ENCODE measurements at places on chromosomes 1 and 21.

DNA sequence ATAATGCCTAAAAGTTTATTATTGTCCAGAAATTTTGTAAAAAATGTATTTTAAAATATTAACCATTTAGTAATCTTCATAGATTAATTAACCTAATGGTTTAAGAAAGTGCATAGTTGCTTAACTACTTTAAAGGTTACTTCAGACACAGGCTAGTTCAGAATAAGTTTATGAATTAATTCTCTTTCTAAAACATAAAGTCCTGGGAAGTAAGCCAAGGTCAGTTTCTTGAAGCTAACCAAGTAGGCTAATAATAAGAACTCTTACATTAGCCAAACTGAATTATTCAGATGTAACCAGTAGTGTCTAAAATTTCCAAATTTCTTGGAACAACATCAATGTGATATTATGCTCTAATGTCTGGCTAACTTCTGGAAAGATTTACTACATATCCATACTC, 790.4 kb downstream of the NCAM2 start:
- no peak for DNase-seq

DNA sequence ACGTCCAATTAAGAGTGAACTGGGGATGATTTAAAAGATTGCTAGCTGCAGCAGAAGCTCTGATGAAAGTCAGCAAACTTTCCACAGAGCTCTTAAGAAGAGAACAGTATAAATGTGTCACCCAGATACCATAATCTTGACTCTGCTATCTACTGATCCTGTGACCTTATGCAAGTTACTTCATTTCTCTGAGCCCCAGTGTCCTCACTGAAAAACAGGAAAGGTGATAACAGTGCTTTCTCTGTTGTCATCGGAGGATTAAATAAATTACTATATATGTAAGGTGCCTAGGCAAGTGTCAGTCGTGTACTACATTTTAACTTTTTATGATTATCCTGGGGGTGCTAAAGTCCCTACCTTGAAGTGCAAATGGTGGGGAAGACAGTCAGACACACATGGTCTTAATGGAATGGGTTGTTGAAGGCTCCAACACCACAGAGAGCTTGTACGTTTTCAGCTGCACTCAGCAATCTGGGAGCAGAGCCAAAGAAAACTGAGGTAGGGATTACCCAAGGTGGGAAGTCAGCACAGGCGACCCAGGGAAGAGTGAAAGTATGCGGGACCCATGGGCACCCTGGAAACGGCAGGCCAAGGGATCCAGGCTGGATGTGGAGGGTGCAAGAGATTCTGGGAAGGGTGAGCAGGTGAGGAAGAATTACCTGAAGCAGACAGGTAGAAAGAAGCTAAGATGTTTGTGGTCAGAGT, 82.8 kb downstream of the DTL start:
- no peak for DNase-seq

DNA sequence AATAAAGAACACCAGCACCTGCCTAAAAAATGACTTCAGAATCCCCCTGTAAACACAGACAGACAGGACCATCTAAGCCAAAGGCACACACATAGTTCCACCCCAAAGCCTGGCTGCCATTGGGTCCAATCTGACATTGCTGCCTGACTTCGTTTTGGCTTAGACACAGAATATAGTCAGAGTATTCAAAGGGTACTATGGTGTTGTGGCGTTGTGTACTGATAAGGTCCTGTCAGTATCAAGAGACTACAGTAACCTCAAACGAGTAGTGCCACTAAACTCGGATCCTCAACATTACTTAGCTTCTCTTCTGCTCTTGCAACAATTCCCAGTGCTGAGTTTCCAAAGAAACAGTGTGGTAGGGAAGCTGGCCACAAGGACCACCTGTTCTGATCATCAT, 169.3 kb upstream of the NR5A2 start:
- DNase-seq, result no peak

GRCh38 chr1:24113641-24114033, 1.7 kb upstream of the MYOM3 start:
- no peak for DNase-seq

Measured in activated T-cell treated with anti-CD3 and anti-CD28 coated beads for 1 hour (primary cell).